ENCODE measurements at places on chromosomes 1 and 21.

- no peak for DNase-seq
Measured at GRCh38 chr1:112744009-112744578, 29.0 kb upstream of the PPM1J start.

DNA sequence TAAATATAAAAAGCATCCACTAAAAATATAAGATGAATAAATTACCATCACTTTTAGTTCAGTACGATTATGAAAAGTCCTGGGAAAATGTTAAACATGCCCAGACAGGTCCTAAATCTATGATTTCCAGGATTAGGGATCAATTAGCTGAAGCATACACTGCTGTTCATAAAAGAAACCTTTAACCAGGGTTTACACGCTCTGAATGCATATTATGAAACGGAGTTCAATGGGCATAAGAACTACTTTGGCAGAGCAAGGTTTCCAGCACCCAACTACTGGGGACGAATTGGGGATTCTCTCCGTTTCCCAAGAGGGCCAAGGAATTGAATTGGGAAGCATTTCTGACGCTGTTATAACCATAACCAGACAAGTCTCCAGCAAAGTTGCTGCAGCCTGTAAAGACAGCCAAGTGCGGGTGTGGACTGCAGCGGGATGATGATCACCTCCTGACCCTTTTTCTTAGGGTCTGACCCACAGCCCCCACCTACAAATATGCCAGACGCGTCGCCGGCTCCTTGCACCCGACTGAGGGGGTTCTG, 1.6 kb downstream of the SLC30A1 start:
- no peak for DNase-seq

DNA sequence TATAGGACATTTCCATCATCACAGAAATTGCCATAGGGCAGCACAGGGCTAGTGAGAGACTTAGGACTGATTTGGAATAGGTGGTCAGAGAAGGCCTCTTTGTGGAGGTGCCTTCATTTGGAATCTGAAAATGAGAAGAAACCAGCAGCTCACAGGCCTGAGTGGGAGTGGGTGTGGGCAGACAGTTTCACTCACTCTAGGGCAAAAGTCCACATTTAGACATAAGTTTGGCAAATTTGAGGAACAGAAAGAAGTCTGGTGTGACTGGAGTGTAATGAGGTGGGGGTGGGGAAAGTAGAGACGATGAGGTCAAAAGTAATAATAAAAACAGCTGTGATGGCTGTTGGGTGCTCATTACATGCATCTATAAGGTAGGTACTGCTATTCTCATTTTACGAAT, 22.4 kb upstream of the BCAR3 start:
- DNase-seq = no peak

DNA sequence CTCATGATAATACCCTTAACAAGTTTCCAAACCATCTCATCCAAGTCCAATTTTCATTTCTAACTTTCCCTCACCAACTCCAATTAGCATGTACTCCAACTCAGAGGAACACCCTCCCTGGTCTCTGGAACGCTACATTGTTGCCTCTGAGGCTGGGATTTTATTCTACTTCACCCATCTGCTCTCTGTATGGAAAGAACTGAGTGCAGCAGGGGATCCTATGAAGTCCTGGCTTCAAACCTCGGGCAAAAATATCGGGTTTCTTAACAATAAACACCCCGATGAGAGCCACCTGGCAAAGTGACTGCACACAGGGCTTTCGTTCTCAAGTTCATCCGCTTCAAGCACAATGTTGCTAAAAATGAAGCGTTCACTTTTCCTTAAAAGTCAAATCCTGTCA, 99.6 kb downstream of the CRB1 start:
- DNase-seq = no peak

GRCh38 chr21:45943630-45944540, 37.7 kb upstream of the COL6A1 start:
- no peak for DNase-seq

DNA sequence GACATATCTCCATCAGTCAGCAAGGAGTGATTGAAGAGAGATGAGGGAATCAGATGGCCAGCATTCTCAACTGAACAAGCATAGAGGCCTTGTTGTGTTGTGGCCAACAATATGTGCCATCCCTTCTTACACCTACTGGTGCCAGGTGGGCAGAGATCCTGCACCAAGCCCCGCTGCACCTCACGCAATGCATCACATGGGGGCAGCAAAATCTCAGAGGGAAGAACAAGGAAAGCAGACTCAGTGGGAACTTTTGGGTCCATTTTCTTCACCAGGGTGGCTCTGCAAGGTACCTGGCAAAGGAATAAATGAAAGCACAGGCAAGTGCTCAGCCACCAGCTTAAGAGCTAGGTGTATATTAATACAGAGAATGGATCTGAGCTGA, 33.2 kb downstream of the HSD3B2 start:
- DNase-seq = no peak

DNA sequence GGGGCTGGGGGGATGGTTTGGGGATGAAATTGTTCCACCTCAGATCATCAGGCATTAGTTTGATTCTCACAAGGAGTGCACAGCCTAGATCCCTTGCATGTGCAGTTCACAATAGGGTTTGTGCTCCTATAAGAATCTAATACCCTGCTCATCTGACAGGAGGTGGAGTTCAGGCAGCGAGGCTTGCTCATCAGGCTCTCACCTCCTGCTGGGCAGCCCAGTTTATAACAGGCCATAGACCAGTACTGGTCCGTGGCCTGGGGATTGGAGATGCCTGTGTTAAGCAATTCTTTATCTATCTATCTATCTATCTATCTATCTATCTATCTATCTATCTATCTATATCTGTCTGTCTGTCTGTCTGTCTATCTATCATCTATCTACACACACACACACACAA, 525.3 kb upstream of the DAB1 start:
- DNase-seq = no peak

- DNase-seq = no peak
Measured at GRCh38 chr1:41590331-41590730, 105.8 kb upstream of the EDN2 start.

DNA sequence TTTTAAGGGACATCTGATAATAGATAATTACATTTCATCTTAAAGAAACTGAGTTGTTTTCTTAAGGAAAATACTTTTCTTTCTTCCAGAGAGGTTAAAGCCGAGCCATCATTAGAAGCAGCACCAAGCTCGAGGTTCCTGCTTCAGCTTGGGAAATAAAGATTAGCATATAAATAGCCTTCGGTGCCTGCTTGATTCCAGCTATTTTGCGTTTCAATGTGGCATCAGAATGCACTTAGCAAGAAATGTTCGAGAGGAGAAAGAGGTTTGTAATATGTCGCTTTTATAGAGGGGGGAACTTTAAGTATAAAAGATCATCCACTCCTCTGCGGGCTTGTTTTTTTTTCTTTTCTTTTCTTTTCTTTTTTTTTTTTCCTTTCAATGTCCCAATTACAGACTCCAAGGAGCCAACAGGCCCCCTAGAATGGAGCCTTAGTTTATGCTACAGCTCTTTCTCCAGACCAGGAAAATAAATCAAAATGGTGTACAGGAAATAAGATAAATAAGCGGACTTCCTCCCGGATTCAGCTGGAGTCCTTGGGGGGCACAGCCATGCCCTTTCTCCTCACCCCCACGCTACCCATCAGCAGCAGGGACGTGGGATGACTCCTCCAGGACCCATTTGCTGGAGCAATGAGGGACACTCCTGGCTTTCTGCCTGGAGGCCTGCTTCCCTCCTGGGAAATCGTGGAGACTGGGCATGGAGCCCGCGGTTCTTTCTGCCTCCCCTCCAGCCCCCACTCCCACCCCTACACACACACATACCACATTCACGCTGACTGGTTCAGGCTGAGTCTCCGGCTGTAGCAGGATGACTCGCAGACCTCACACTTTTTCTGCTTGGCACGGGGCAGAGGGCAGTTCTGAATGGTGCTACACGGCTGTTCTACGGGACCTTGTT, 131.6 kb downstream of the RRAGC start:
- DNase-seq = no peak

GRCh38 chr21:33151941-33152731, 77.6 kb upstream of the IFNAR2 start:
- DNase-seq = peak; percentile 32

- DNase-seq = no peak
Measured at GRCh38 chr1:57603696-57604095, 179.8 kb upstream of the DAB1 start.

DNA sequence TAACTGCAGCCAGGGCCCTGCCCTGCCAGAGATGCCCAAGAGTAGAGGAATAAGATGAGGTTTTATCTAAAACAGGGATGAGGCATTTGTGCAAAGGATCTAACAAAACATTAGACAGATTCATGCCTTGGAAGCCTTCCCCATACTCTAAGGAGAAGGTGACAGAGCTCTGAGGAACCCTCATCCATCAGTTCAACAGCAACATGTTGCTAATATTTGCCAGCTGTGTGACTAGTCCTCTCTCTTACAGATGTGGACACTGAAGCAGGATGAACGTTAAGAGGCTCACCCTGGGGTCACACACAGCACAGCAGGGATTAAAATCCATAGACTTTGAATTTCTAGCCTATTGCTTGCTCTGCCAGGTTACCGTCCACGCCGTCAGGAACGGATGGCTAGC, 99.0 kb downstream of the ZBTB18 start:
- no peak for DNase-seq

DNA sequence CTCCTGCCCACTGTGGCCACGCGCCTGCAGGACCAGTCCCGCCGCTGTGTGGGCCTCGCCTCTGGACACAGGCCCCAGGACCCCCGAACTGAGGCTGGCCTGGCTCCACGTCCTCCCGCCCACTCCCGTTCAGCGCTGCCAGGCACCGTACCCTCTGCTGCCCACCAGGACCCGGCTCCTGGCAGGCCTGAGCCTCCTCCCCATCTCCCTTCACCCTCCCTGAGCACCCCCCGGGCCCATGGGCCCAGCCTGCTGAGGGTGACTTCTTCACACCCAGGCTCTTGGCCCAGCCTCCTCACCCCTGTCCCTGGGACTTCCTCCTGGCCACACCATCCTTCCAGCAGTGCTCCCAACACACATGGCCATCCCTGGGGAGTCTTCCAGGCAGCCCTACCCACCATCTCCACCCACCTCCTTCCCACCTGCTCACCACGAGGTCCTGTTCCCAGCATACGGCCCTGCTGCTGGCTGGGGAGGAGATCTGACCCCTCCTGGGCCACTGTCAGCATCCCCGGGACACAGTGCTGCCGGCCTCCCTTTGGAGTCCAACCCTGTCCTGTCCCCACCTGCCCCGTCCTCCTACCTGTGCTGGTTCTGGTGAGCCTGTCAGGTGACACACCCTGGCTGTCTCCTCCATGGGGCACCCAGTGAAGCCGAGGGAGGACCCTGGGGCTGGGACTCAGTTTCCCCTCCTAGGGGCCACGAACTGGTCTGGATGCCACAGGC, 53.7 kb downstream of the SLX9 start:
- no peak for DNase-seq

GRCh38 chr1:115496904-115497527, 144.8 kb upstream of the VANGL1 start:
- no peak for DNase-seq

DNA sequence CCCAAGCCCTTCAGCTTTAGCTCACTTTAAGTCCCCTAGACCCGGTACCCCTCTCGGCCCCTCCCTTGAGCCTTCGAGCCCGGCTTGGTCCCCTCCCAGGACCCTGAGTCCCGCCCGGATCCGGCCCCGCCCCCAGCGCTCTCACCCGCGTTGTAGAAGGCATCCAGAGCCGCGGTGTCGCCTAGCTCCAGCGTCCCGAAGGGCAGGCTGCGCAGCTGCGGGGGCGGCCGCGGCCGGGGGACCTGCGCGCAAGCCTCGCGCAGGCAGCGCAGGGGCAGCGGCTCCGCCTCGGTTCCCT, 699 bp downstream of the MAP3K6 start:
- DNase-seq = peak; percentile 78

DNA sequence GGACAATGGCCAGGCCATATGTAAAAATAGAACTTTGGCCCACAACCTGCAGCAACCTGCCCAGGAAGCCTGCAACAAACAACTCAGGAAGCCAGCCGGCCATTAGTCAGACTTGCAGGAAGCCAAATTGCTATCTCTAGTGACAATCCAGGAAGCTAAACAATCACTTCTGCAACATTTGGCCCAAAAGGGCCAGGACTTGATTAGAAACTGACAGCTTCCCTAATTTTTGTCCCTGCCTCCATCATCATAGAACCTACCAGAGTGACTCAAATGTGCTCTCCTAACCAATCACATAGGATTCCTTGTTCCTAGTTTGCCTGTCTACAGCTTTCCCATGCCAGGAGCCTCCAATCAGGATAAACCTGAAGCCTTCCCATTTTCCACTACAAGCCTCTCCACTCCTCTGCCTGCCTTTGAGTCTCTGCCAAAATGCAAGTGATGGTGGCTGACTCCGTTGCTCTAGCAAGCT, 639.3 kb downstream of the PTPRU start:
- peak; percentile 43 for DNase-seq

GRCh38 chr1:247638781-247639180, 33.4 kb downstream of the OR2G3 start:
- DNase-seq = no peak

DNA sequence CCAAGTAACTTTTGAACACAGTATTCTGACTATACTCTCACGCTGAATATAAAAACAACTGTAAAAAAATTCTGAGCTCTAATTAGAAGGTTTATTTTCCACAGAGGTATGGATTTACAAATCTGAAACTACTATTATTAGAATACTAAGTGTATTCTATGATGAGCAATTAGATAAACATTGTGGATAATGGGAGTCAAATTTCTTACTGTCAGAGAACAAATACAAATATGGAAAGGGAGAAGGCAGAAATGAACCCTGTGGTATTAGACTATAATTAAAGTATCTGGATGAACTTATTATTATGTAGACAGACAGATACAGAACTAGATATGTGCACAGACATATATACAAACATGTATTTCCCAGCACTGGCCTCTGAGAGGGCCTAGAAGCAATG, 22.6 kb downstream of the ALDH9A1 start:
- no peak for DNase-seq

- DNase-seq = peak; percentile 27
Measured at GRCh38 chr21:44267655-44268142, 6.0 kb upstream of the DNMT3L start.

- DNase-seq = no peak
Measured at GRCh38 chr1:78291418-78291817, 199.4 kb upstream of the PTGFR start.

- DNase-seq = no peak
Measured at GRCh38 chr1:234479310-234479559, 256 bp upstream of the TARBP1 start.

- peak; percentile 38 for DNase-seq
Measured at GRCh38 chr1:1782399-1783221, 4.3 kb upstream of the NADK start.
